ENCODE measurements at places on chromosomes 4 and X.

GRCh38 chr4:124806403-124806802, 93.9 kb upstream of the ANKRD50 start:
- no peak for DNase-seq

DNA sequence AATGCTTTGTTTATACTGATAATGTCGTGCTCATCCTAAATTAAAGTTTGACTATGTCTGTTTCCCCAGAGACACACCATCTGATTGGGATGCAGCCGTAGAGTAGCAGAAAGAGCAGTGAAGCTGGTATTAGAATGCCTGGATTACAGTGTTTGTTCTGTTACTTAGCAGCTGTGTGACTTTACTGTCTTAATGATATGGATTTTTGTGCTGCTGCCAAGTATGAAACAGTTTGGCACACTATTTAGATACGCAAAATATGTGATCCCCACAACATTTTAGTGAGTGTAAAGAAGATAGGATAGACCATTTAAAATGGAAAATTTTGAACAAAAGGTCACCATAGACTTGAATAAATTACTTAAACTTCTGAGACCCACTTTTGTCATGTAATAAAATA, 1.2 kb upstream of the CHIC1 start:
- DNase-seq: no peak

DNA sequence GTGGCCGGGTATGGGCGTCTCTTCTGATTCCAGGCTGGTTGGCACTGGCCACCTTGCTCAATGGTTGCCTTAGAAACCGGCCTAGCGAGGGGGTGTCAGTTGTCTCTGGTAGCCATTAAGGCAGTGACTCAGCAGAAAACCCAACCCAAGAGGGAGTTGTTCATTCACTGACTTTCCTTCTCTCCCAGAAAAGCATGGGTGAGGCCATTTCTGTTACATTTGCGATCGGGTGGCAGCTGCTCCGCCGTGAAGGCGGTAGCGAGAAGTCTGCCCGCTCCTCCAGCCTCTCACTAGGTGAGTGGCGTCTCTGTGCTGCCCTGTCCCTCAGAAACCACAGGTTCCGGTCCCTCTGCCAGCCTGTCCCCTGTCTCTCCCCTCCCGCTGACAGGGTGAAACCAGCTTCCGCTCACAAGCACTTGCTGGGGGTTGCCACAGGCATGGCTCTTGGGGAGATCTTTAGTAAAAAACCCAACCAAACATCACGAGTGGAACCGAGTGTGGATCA, 17.4 kb downstream of the IRAK1 start:
- no peak for DNase-seq

DNA sequence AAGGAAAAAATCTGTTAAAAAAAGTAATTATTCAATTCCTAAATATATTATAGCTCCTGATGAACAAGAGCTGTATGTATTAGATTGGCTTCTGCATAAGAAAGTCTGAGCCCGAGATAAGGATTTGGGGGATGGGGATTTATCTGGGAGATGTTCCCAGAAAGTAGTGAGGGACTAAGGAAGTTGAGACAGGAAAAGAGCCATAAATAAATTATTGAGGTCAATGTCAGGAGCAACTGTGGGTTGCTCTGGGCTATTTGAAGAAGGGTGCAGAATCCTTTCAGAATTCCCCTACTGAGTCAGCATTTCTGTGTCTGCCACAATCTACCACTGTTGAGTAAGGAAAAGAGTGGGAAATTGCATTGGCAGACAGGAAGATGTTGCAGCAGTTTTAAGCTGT, 3.1 kb upstream of the TDO2 start:
- DNase-seq: no peak

DNA sequence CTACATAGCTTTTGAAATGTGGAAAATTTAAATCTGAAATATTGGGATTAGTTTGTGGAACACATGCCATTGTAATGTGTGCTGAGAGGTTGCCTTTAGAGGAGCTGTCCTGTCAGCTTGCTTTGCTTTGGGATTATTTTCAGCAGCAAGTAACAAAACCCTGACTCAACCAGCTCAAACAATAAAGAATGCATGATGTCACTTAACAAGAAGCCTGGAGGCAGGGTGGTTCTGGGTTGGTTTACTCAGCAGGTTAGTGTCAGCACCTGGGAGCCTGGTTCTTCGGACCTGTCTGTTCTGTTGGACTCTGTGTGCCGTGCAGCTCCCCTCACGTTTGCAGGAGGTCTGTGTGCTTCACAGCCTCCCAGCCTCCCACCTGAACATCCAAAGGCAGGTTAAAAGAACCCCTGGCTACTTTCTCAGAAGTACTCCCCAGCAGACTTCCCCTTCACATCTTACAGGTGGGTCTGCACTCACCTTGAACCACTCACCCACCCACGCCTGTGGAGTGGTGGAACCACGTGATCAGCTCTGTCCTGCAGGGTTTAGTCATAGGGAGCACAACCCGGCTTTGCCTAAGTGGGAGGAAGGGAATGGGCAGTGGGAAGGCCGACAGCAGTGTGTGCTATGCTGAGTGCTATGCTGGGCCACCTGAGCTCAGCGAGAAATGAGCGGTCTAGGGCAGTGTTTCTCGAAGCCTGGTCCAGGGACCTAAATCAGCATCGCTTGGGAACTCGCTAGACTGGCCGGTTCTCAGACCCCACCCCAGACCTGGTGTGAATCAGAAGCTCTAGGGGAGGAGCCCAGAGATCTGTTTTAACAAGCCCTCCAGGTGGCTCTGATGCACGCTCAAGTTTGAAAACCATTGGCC, 20.4 kb downstream of the TMEM131L start:
- no peak for DNase-seq

DNA sequence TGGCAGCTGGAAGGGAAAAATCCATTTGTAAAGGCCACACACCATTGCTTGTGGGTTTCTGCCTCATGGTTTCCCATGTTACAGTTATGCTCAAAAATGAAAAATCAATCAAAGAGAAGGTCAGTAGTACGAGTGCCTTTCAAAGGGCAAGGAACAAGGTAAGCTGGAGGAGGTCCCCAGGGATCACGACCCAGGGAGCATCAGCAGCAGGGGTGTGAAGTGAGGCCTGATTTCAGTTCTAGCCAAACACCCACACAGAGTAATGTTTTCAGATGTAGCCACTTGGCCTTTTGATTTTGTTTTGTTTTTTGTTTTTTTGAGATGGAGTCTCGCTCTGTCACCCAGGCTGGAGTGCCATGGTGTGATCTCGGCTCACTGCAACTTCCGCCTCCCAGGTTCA, 69.4 kb upstream of the AFAP1 start:
- DNase-seq: no peak

GRCh38 chr4:87523307-87523706, 5.9 kb downstream of the SPARCL1 start:
- no peak for DNase-seq

- no peak for DNase-seq
Measured at GRCh38 chrX:10233173-10233572, 76.4 kb downstream of the CLCN4 start.

- DNase-seq: no peak
Measured at GRCh38 chrX:98371994-98372393, 1488.3 kb downstream of the RPA4 start.

- DNase-seq: no peak
Measured at GRCh38 chr4:91118597-91118996, 991.4 kb downstream of the CCSER1 start.

DNA sequence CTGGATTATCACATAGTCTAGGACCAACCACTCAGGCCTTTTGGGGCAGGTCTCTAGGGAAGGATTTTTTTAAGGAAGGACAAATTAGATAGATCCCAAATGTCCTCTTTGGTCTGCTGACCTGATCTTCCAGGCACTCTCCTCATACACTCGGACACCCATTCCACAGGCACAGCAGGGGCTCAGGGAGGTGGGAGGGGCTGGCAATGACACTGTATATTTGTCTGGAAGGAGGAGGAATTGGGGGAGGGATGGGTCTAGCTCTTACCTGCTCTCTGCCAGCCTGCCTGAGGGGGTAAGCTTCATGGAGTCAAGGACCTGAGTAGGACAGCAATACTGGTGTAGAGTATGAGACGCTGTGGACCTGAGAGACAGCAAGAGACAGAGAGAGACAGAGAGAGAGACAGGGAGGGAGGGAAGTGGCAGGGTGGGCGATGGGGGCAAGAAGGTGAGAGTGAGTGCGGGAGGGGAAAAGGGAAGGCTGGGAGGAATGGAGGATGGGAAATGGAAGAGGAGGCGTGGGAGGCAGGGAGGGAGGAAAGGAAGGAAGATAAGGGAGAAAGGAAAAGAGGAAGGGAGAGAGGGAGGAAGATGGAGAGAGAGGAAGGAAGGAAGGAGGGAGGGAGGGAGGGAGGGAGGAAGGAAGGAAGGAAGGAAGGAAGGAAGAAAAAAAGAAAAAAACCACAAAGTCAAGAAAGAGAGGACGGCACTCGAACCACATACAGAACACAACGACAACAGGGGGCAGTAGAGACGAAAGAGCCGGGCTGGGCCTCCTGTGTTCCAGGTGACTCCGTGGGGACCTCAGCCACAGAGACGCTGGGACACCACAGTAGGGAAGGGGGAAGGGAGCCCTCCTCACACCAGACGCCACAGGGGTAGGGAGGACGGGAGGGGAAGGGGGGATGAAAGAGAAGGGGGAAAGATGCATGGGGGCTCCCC, 1.8 kb downstream of the IQSEC2 start:
- no peak for DNase-seq

GRCh38 chrX:71515038-71515396, 17.9 kb upstream of the OGT start:
- no peak for DNase-seq

DNA sequence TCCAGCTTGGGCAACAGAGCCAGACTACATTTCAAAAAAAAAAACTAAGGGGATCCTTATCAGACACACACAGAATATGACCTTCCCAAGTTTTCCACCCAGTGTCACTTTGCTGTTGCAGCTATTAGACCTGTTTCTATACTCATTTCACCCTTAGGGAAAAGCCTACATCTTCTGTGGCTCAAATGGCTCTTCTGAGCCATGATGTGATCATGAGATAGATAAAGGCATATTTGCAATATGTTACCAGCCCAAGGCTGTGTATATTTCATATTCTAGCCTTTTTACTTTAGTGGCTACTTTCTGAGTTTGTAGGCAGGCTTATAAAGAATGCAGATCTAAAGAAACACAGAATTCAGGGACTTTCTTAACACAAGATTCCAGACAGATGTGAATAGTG, 19.3 kb downstream of the RS1 start:
- DNase-seq: no peak

- DNase-seq: peak; percentile 23
Measured at GRCh38 chrX:119118780-119119395, 8.7 kb downstream of the KIAA1210 start.

DNA sequence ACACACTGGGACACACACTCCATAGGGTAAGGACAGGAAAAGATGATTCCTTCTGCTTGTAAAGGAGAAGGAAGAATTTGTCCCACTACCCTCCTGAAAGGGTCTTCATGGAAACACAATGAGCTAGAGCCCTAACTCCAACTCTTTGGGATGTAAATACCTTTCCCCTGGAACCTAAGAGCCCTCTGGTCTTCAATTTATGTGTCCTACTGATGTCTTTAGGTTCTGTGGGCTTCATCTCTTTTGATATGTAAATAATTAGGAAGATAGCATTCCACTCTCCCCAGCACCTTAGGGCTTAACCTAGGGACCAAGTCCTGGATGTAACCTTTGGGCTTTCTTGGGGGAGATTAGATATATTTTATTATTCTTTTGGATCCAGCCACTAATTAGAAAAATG, 38.3 kb downstream of the PF4 start:
- no peak for DNase-seq

DNA sequence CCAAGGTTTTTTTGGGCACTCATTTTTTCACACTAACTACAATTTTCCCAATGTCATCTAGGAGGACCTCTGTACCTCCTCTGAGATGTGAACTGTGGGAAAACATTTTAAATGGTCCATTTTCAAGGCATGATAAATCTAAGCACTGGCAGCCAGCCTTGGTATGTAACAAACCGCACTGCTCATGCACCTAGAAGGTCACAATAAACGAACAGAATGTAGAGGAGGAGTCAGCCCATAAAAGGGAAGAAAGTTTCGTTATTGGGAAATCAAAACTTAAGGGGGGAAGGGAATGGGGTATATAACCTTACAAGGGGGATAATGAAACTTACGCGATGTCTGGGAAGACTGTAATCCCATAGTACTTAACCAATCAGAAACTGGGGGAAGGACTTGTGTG, 16.4 kb downstream of the COX18 start:
- no peak for DNase-seq

- no peak for DNase-seq
Measured at GRCh38 chr4:100511896-100512295, 5.9 kb downstream of the EMCN start.

- no peak for DNase-seq
Measured at GRCh38 chr4:37648084-37648817, 37.9 kb downstream of the RELL1 start.

- no peak for DNase-seq
Measured at GRCh38 chrX:9832811-9833210, 46.6 kb downstream of the SHROOM2 start.

DNA sequence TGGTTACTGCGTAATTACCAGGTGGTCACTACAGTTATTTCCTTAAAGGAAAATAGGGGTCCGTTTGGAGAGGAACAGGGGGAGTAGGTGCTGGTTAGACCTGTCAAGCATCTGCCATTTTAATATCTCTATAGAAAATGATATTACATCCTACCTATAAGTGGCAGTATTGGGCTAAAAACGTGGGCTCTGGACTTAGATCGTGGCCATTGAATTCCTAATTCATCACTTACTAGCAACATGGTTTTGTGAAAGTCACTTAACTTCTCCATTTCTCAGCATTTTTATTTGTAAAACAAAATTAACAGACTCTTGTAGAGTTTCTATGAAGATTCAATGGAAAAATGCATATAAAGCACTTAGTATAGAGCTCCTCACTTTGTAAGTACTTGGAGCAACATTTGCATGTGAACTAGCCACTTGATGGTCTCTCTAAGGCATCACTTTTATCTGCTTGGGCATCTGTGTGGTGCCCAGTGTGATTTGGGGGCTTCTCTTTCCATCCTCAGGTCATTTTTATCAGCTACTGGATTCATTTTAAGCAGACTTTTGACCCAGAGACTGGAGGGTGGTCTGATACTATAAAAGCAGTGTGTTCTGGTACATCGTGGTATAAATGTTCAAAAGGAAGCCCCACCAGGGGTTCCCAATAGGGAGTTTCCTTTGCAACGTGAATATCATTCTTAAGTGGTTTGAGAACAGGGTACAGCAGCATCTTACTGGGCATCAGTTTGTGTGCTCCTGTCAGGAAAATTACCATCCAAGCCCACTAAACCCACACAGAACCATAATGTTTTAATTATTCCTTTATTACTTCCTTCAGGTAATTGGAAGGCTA, 42.7 kb upstream of the RASSF6 start:
- DNase-seq: no peak

DNA sequence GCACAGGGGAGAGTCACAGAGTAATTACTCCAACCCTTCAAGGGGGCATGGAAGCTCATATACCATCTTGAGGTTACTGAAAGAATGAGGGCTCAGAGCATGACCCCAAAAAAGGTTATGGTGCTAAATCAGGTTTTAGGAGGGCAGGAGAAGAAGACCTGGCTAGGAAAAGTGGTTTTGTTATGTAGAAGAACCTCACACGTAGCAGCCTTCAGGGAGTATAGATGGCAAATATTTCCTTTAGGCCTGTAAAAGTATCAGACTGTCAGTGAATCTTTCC, 102.0 kb upstream of the PDE5A start:
- no peak for DNase-seq

Data from stimulated activated CD8-positive, alpha-beta memory T cell treated with anti-CD3 and anti-CD28 coated beads, Interleukin-7, amount 100 ng/mL, for 1 hour (primary cell).